Femur (tissue), 1 donor: ENCODE measurements at places on chromosomes 12 and 14.

DNA sequence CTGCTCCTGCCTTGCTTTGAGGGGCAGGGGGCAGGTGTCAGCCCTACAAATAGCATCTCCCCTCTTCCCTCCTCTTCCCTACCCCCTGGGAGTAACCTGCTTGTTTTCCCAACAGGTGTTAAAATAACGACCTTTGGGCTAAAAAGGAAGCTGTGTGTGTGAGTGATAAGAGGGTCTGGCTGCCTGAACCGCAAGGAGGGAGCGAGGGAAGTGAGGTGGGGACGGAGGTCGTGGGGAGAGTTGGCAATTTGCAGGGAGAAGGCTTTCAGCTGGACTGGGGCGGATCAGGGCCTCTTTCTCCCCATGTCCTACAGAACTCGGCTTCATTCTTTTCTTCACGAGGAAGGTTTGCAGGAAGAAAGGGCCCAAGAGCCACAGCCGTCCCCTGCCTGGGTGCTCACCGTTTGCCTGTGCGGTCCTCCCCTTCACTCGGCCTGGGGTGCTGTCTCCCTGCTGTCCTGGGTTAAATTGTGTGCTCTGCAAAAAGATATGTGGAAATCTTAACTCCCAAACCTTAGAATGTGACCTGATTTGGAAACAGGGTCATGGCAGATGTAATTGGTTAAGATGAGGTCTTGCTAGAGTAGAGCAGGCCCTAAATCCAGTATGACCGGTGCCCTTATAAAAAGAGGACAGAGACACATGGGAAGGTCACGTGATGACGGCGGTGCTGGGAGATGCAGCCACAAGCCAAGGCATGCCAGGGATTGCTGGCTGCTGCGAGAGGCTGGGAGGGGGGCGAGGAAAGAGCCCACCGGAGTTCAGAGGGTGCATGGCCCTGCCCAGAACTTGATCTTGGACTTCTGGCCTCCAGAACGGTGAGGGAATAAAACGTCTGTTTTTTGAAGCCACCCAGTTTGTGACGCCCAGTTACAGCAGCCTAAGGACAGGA is 38.7 kb upstream of the NCOR2 start:
- DNase-seq, result no peak

- no peak for DNase-seq
These were observed 287.0 kb downstream of the RERGL start for GRCh38 chr12:17802657-17803641.

DNA sequence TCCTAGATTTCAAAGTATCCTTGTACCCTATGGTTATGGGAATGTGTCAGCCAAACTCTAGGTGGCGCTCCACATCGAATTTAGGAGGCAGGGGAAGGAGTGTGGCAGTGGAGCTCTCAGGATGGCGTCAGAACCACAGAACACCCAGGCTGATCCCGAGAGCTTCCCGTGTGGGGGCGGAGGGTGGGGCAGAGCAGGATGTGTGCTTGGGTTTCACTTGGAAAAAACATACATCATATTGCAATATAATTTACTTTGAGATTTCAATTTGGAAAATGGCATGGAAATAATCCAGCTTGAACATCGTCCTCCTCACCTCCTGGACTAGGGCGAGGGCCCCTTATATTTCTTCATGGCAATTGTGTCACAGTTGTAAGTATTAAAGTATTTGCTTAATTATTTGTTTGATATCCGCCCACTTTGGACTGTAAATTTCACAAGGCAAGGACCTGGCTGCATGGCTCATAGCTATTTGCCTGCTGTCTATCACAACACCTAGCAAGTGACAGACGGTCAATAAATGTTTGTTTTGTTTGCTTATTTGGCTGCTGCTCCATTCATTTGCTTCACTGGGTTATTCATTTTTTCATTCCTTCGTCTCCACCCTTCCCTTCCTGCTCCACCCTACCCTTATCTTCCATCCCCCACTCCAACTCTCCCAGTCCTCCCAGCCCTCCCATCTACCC is 221.5 kb upstream of the HMGA2 start:
- DNase-seq, result peak; percentile 91

GRCh38 chr14:29584992-29585391 is 342.7 kb downstream of the PRKD1 start:
- DNase-seq, result peak; percentile 71

DNA sequence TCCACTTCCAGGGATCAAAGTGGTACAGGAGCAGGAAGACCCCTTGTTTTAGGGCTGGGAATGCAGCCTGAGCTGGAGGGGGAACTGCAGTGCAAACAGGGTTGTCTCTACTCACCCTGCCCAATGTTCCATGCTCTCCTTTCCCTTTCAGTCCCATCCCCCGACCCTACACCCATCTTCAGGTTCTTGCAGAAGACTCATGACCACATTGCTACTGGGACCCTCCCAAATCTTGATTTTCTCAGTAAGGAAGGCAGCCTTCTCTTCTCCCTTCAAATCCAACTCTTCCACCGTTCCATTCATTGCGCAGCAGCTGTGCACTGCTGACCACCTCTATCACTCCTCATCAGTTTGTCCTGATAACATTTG is 1.9 kb downstream of the SERPINA11 start:
- DNase-seq, result no peak

GRCh38 chr14:56817396-56817921 is 7.2 kb upstream of the OTX2 start:
- DNase-seq, result no peak

GRCh38 chr14:92731622-92732115 is 16.8 kb downstream of the LGMN start:
- DNase-seq, result no peak

- no peak for DNase-seq
These were observed 33.1 kb upstream of the GPATCH2L start for GRCh38 chr14:76118594-76118993.

- DNase-seq, result no peak
These were observed 28.6 kb upstream of the NRXN3 start for GRCh38 chr14:78141590-78141989.

DNA sequence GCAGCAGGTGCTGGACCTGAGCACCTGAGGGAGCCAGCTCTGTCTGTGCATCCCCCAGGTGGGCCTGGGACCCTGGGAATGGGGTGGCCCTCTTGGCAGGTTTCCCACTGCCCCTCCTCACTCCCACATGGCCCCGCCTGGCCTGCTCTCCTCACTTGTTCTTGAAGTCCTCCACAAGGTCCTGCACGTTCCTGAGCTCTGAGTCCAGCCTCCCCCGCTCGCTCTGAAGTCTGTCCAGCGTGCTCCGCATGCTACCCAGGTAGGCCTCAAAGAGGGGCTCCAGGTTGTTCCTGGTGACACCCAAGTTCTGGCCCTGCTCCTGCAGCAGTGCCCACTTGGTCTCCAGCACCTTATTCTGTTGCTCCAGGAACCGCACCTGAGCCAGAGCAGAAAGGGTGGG is 2.9 kb downstream of the KRT79 start:
- DNase-seq, result no peak

DNA sequence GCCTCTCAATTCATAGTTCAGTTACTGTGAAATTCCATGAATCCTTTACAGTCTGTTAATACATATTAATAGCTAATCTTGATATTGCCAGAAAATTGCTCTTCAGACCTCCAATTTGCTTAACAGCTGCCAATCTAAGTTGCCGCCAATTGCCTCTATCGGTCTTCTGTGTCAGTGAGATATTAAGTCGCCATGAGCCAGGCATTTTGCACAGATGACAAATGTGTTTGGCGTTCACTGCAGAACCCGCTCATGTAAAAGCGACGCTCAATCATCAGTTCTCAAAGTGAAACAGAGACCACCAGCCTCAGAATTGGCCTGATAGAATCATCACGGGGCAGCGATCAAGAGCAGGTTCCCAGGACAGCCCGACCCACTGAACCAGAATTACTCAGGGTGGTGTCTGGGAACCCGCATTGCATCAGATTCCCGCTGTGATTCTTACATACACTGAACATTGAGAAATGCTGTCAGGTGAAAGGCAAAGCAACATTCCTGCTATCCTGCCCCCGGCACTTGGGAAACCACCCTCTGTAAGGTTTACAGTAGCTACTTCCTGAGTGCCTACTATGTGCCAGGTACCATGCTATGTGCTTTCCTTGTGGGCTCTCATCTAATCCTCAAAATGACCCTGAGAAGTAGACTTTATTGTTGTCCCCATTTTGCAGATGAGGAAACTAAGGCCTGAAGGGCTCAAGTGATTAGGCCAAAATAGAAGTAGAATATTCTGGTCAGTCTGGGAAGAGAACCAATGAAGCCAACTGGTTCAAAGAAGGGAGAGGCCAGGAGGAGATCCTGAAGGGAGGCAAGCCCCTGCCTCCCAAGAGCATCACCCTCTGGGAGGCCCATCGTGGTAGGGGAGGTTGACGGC is 216.4 kb downstream of the SLC41A2 start:
- DNase-seq, result no peak

DNA sequence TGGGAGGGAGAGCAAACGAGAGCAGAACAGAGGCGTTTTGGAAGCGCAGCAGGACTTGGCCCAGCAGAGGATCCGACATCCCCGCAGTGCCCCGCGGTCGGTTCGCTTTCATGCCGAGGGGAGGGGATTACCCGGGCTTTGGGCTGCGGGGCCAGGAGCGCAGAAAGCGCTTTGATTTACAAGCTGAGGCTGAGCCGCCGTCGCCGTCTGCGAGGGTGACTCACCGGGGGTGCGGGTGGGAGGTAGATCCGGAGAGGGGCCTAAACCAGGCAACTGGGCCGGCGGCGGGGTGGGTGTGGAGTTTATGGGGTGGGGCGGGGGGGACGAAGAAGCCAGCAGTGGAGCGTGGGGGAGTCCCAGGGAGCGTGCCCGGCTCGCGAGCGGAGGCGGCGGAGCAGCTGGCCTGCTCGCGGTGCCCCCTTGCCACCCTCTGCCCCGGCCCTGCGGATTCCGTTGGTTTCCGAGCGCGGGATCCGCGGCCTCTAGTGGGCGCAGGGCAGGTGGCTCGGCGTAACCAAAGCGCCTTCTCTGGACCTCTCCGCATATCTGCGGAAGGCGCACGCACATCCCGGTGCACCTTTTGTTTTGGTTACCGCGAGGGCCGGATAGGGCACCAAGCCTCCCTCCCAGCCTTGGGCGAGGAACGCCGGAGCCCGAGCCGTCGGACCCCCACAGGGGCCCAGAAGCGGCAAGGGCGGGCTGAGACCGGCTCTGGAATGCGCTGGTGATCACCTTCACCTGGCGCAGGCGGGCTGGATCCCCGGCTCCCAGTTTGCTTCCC is 2.6 kb downstream of the SIX4 start:
- peak; percentile 73 for DNase-seq

DNA sequence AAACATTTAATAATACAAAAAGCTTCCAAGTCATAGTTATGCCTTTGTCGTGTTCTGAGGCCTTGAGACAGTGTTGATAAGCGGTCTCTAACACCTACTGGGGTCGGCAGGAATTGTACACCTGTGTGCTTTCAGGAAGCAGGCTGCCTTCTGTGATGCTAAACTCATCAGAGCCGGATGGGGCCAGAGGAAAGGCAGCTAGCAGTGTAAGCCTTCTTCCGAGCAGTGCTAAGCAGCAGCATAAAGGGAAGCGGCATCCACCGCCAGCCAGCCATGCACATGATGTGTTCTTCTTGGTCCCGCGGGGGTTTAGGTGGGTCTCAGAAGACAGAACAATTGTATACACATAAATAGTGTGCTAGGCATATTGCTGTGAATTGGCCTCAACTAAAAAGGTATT is 159.3 kb downstream of the SLC15A4 start:
- no peak for DNase-seq

DNA sequence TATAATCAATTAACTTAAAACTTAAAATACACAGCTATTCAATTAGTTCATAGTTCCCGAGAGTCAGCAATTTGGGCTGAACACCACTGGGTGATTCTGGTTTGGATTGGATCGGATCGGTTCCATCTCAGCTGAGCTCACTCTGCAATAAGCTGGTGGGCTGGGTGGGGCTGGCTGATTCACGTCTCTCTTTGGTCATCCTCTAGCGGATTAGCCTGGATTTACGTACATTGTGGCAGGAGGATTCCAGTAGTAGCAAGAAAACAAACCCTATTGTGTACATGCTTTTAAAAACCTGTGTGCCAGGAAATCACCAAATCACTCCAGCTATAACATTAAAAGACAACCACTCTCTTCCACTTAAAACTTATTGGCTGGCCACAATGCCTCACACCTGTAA is 3.2 kb upstream of the CLEC4C start:
- no peak for DNase-seq

DNA sequence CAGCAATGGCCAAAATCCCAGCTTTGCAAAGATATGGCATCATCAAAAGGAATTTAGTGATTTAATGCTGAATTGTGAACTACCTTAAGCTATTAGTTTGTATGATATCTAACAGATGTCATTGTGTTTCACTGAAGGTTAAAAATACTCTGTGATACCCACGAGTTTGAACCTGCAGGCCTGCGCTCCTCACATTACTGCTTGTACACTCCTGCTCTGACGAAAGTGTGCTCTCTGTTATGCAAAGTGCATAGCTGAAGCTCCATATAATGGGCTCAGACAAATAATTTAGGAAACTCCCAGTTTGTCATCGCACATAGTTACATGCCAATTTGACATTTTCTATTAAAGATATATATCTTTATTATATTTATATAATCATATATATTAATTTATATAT is 52.2 kb downstream of the SPPL3 start:
- DNase-seq, result no peak

DNA sequence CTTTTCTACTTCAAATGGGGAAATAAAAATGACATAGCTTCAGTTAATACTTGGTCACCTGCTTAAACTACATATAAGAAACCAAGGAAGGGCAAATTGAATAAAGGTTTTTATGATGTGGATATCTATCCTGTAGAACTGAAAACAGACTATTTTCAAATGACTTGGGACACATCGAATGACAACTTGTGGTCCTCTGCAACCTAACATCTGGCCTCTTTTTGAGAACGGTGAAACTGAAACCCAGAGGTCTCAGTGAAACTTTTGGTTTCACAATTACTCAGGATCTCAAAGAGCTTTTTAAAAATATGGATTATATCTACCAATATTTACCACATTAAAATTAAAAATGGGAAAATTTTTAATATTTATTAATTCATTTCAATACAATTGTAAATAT is 65.2 kb downstream of the PPP2R5E start:
- no peak for DNase-seq

- no peak for DNase-seq
These were observed 32.6 kb downstream of the EID3 start for GRCh38 chr12:104336115-104336514.

DNA sequence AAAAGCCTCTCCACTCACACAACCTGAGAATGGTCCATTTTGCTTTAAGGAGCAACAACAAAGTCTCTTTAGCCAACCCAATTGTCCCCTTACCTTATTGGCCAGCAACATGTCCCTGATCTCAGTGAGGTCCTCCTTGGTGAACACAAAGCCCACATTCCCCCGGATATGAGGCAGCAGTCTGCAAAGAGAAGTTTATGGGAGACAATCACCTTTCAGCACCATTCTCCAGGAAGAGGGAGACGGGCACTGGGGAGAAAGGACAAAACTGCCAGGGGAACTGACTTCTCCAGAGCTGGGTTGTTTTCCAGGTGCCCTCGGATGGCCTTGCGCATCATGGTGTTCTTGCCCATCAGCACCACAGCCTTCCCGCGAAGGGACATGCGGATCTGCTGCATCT is 1.9 kb downstream of the RPLP0 start:
- no peak for DNase-seq

GRCh38 chr14:55062517-55063351 is 11.3 kb downstream of the MAPK1IP1L start:
- no peak for DNase-seq
